Substantia nigra (tissue), 51 donors: ENCODE measurements at places on chromosomes 7 and 10.
A peak's percentile ranks its signal among the peaks of the same experiment; 100 is the strongest.

GRCh38 chr10:22986771-22987542, 59.1 kb downstream of the ARMC3 start:
- no peak for DNase-seq

GRCh38 chr10:10699427-10699826, 318.2 kb upstream of the CELF2 start:
- DNase-seq: no peak

- no peak for DNase-seq
These were observed 3.0 kb downstream of the ACHE start for GRCh38 chr7:100892364-100893317.

DNA sequence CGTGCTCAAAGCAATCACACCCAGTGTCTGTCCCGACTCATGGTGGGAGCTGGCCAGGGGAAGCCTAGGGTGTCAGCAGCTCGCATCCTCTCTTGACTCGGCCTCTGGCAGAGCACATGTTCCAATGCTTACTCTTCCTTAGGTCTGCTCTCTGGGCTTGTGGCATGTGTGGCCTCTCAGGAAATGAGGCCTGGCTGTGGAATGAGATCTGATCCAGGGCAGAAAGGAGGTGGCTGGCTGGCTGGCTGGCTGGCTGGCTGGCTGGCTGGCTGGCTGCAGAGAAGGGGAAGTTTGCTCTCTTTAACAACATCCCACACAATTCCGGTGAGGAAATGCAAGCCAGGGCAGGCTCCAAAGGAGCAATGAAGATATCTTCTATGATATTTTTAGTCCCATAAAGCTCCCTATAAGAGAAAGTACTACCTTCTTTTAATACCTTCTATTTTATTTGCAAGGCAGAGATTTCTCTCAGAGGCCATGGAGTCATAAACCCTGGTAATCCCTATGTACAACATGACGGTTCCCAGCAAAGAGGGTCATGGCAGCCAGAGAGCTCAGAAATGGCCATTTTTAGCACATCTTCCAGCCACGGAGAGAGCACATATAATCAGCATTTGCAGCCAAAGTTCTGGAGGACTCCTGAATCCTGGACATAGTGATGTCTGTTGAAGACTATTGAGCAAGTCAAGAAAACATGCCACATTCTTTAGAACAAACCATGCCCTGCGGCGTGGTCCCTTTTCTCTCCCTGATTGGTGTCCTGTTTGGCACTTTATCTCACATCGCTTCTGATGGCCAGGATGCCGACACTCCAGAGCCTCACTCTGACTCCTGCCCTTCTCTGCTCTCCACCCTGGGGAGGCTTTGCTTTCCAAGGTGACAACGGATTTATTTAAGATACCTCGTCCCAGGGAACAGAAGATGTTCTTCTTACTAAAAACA, 153.7 kb downstream of the FANK1 start:
- no peak for DNase-seq

- DNase-seq: peak; percentile 19
These were observed 153.9 kb downstream of the BMPER start for GRCh38 chr7:34059136-34059828.

GRCh38 chr10:129962031-129962871, 1.8 kb downstream of the EBF3 start:
- no peak for DNase-seq

DNA sequence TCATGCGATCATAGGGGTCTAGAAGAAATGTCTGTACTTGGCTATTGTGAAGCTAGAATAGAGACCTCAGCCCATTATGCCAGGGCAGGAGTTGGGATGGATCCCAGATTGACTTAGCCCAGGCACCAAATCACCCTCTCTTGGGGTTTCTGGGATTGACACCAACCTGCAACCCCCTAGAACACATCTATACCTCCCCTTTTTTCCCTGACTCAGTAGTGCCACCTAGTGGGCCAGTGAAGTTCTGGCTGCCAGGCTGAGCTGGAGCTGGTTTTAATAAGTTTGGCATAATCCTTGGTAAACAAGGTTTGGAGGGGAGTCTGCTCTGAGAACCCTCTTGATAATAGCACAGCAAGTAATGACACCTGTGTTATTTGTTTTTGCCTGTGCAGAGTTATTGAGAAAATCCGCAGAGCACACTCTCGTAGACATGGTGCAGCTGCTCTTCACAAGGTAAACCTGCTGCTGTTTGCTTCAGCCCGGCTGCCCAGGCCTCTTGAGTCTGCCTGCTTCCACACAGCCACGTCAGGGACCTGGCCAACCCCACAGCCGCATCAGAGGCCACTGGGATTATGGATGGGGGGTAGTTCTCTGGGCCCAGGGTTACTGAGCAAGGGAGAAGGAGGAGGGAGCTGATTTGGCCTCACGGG, 43.3 kb upstream of the NFKB2 start:
- peak; percentile 3 for DNase-seq

- DNase-seq: no peak
These were observed 24.5 kb downstream of the BLVRA start for GRCh38 chr7:43782768-43783555.

DNA sequence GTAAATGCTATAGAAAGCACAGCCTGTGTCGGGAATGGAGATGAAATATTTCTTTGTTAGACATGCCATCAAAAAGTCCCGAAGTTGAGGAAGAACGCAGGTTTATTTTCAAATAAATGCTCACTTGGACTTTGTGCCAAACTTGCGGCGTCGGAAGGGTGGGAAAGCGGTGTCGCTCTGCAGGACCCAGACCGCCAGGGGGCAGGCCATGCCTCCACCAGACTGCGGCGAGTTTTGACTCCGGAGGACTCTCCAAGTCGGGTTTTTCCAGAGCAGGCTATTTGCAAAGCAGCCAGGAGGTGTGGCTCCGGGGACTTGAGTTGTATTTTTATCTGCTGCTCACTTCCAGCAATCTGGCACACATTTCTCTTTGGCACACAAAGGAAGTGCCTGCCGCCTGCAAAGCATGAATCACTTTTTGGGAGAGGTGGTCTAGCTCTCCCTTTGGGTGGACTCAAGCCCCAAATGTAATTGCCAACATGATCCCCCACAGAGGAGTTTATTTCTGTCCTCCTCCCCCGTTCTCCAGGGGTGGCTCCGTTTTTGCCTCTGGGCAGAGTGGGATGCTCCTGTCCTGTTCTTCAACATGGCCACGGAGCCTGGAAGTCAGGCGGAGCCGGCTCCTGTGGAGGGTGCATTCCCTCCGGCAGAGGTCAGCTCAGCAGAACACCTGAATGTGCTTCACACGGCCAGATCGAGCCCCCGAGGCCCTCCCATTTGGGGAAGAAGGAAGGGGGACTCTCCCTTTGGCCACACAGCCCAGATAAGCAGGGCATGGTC, 82.3 kb upstream of the GPR26 start:
- DNase-seq: peak; percentile 58

DNA sequence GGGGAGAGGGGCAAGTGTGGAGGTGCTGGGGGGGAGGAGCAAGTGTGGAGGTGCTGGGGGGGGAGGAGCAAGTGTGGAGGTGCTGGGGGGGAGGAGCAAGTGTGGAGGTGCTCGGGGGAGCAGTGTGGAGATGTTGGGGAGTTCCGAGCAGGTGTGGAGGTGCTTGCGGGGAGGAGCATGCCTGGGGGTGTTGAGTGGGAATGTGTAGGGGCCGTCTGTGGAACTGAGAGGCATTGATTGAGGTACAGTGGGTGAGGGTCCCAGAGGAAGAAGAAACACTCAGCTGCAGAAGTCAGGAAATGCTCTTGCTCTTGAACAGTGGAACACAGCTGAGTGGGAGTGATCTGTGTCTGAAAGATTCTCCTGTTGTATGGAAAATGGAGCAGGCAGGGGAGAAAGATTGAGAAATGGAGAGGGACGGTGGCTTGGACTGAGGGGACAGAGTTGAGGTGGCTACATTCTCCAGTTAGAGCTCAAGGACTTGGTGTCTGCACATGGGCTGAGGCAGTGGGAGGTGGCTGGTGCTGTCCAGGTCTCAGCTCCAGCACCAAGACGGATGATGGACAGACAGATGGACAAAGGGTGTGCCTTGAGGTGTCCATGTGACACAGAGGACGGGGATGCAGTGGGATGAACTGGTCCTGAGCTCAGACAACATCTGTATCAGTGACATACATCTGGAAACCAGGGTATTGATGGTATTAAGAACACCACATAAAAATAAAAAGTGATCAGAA, 25.2 kb upstream of the NCAPG2 start:
- DNase-seq: no peak

DNA sequence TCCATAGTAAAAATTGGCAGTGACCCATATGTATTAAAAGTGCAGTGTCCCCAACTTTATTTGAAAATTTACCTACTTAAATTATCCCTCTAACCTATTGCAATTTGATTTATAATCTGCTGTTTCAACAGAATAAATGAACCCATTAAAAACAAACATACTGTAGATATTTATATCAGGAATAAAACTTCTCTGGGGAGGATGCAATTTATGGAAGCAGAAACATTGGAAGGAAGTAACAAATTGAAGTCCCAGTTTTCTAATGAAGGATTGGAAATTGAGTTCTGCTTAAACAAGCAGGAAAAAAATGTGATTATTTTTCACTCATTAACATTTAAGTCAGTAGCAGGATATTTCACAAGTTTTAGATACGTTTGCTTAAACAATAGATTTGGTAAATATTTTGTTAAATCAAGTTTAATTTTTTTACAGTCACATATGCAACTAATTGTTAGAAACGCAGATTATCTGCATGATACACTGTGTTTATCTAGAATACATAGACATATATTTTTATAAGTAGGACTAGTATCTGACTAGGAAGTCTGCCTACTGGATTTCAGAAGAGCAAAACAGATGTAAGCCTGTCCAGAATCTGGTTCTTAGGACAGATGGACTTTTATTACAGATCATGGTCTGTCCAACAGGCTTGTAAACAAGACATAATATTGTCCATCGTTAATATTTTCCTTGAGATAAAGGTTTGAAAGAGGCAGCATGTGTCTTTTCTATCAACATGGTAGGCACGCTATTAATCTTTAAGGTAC, 5.3 kb downstream of the AGMO start:
- no peak for DNase-seq

- no peak for DNase-seq
These were observed 56.9 kb downstream of the GRB10 start for GRCh38 chr7:50725774-50726173.

DNA sequence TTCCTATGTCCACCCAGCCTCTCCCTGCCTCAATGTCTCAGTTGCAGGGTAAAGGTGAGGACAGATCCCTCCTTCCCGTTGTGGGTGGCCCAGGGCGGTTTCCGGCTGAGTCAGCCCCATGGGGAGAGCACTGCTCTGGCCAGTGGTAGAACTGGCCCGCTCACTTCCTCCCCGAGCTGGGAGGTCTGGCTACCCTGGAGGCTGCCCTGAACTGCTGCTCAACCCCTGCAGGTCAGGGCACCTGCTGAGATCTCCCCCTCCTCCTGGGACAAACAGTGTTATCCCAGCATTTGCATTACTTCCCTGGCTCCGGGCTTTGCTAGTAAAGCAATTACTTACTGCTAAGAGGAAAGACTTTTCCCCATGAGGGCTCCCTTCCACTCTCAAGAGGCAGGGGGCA, 21.4 kb upstream of the IMPDH1 start:
- no peak for DNase-seq

DNA sequence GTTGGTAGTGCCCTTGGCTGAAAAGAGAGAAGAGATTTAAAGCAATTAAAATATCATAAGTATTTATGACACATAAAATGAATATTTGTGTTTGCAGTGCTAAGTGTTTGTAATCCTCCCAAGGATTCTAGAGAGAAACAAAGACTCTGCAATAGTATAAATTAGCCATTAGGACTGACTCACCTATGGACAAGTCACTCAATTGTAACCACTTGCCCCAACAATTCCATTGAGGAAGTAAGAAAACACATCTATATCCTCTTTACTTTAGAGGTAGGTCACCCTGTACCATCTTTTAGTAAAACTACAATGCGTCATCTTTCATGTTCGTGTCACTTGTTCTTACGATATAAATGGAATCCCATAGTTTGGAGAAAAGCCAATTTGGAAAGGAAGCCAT, 85.7 kb upstream of the INHBA start:
- no peak for DNase-seq

DNA sequence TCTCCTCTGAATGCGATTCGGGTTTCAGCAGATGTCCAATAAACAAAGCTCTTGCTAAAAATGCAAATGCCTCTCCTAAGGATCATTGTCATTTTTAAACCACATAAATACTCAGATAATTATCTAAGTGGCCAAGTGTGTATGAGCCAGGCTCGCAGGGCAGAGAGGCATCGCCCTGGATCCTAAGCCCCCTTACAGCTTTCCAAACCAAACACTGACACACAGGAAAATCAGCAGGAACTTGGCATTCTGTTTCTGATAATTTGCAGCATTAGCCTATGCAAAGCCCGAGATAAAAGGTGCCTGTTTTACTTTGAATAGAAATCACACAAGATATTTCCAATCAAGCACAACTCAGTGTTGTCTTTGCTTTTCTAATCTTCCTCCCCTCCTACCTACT, 134.4 kb downstream of the ABCA13 start:
- DNase-seq: no peak

DNA sequence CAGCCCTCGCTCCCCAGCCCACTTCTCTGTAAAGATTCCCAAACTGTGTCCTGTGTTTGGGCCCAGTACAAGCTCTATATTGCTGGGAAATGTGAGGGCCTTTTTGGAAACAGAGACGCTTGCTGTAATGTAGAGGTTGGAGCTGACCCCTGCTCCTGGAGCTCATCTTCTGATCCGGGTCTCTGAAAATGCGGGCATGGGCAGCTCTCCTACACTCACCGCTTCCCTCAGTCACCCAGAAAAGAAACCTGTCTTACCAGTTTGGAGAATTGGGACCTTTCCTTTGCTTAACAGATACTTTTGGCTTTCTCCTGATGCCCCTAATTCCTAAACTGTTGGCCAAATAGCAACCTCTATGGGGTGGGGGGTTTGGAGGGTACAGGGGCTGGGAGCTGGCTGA, 18.2 kb downstream of the BAG3 start:
- DNase-seq: no peak
